Subcutaneous preadipocyte (primary cell): ENCODE measurements at places on chromosomes 7 and 10. TPM values are rescaled to one million over a fixed set of nuclear protein-coding genes. Genes with fewer than 3 reads are reported as not detected.

CPVL gene
- total RNA-seq, result 0.98 and 2.6 TPM in 2 replicates

SFXN3 gene
- total RNA-seq, result 108 and 110 TPM in 2 replicates

PRR15 gene
- total RNA-seq, result under 0.01 TPM in 1 of 2 replicates, not detected in the other

BAMBI gene
- total RNA-seq, result 0.37 and 1.2 TPM in 2 replicates

SPDYE18 gene
- 0.59 TPM in 1 of 2 replicates, not detected in the other for total RNA-seq

ZNF853 gene
- under 0.01 TPM in 1 of 2 replicates, not detected in the other for total RNA-seq

ACBD7 gene
- total RNA-seq, result 0.37 and 0.78 TPM in 2 replicates

GIMAP1 gene
- not detected in 2 replicates for total RNA-seq

SEMA3E gene
- 1.5 and 2.3 TPM in 2 replicates for total RNA-seq

LRRTM3 gene
- total RNA-seq, result not detected in 2 replicates

TBC1D12 gene
- total RNA-seq, result 10.7 and 12.7 TPM in 2 replicates

PITX3 gene
- not detected in 2 replicates for total RNA-seq

TFEC gene
- total RNA-seq, result under 0.01 TPM in 1 of 2 replicates, not detected in the other

INPP5F gene
- total RNA-seq, result 9.6 and 13.5 TPM in 2 replicates

ZNHIT1 gene
- total RNA-seq, result 56.3 and 68.3 TPM in 2 replicates

UPF2 gene
- total RNA-seq, result 11.4 and 16.6 TPM in 2 replicates

CAV1 gene
- 1,206 and 1,266 TPM in 2 replicates for total RNA-seq

IGF2BP3 gene
- total RNA-seq, result 16.5 and 76.8 TPM in 2 replicates

GPR26 gene
- not detected in 2 replicates for total RNA-seq

CYP2E1 gene
- total RNA-seq, result under 0.01 and 0.39 TPM in 2 replicates

CDH23 gene
- 0.20 and 0.37 TPM in 2 replicates for total RNA-seq

NRG3 gene
- total RNA-seq, result not detected in 2 replicates

HOXA1 gene
- 0.73 and 1.4 TPM in 2 replicates for total RNA-seq

GNAT3 gene
- not detected in 2 replicates for total RNA-seq

FGFBP3 gene
- 0.73 and 0.78 TPM in 2 replicates for total RNA-seq

LLCFC1 gene
- total RNA-seq, result not detected in 2 replicates

ITGB8 gene
- total RNA-seq, result 0.39 and 11.8 TPM in 2 replicates

MYOZ1 gene
- not detected in 2 replicates for total RNA-seq

ELN gene
- 0.98 and 1.5 TPM in 2 replicates for total RNA-seq

IKZF1 gene
- total RNA-seq, result not detected in 2 replicates

PTN gene
- 0.20 and 0.37 TPM in 2 replicates for total RNA-seq

FAM20C gene
- 58.4 and 71.4 TPM in 2 replicates for total RNA-seq

PSD gene
- 1.1 and 1.6 TPM in 2 replicates for total RNA-seq

HDAC9 gene
- total RNA-seq, result 2.9 and 4.3 TPM in 2 replicates

OR6B1 gene
- total RNA-seq, result not detected in 2 replicates

CRYGN gene
- under 0.01 and 0.37 TPM in 2 replicates for total RNA-seq

PCLO gene
- total RNA-seq, result under 0.01 TPM in 1 of 2 replicates, not detected in the other

NPY gene
- total RNA-seq, result not detected in 2 replicates

TMEM140 gene
- total RNA-seq, result 3.9 and 7.7 TPM in 2 replicates

FFAR4 gene
- total RNA-seq, result not detected in 2 replicates

AKR1D1 gene
- not detected in 2 replicates for total RNA-seq

ENTPD7 gene
- 8.5 and 13.9 TPM in 2 replicates for total RNA-seq

MKLN1 gene
- total RNA-seq, result 37.8 and 47.1 TPM in 2 replicates

FBXL13 gene
- 0.73 and 0.78 TPM in 2 replicates for total RNA-seq

RARRES2 gene
- total RNA-seq, result not detected in 2 replicates

SHH gene
- total RNA-seq, result not detected in 2 replicates

MBLAC1 gene
- 0.73 and 1.6 TPM in 2 replicates for total RNA-seq

AOAH gene
- not detected in 2 replicates for total RNA-seq

AS3MT gene
- 1.2 and 1.8 TPM in 2 replicates for total RNA-seq

HTR5A gene
- not detected in 2 replicates for total RNA-seq

RNF133 gene
- total RNA-seq, result 0.37 and 0.78 TPM in 2 replicates

GIGYF1 gene
- 16.2 and 22.9 TPM in 2 replicates for total RNA-seq

CRTAC1 gene
- not detected in 2 replicates for total RNA-seq

TDRD1 gene
- 2.6 and 3.3 TPM in 2 replicates for total RNA-seq

GJD4 gene
- total RNA-seq, result not detected in 2 replicates

CTBP2 gene
- 60.6 and 93.6 TPM in 2 replicates for total RNA-seq

CALHM3 gene
- total RNA-seq, result 0.39 and 1.1 TPM in 2 replicates

VPS41 gene
- 36.4 and 39.3 TPM in 2 replicates for total RNA-seq

SRRM3 gene
- 0.98 and 1.1 TPM in 2 replicates for total RNA-seq
